ENCODE measurements at places on chromosomes 4 and X. TPM values are rescaled to one million over a fixed set of nuclear protein-coding genes. Genes with fewer than 3 reads are reported as not detected.

- DNase-seq: no peak
- H3K27me3 ChIP-seq: peaks cover 6% of the 10 kb centered on the region
- no peak overlapping the region for H3K4me3 ChIP-seq
- no peaks in the 10 kb centered on the region for H3K36me3 ChIP-seq
Measured at GRCh38 chr4:20684852-20685763, 15.2 kb upstream of the PACRGL start.

GRCh38 chr4:61468024-61468720, 268.0 kb downstream of the ADGRL3 start:
- H3K27me3 ChIP-seq: no peaks in the 10 kb centered on the region
- H3K27ac ChIP-seq: no peak overlapping the region
- DNase-seq: no peak
- H3K4me3 ChIP-seq: no peak overlapping the region
- peaks cover 1% of the 10 kb centered on the region for H3K36me3 ChIP-seq

DNA sequence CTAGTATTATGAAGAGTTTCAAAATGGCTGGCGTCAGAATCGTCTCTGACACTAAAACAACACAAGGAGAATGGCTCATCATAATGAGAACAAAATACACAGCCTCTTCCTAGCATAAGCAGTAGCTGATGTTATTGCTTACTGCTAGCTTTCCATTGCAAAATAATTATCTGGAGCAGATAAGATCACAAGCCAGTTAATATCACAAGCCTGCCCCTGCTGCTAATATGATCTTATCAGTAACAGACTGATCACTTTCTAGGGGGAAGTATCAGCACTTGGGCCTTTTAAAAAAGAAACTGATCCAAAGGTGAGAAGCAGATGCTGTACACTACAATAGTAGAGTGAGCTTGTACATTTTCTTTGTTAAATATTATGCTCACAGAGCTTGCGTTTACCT, 554.8 kb upstream of the PABPC4L start:
- H3K36me3 ChIP-seq: no peaks in the 10 kb centered on the region
- DNase-seq: no peak
- H3K4me1 ChIP-seq: no peaks in the 10 kb centered on the region
- H3K27ac ChIP-seq: no peak overlapping the region

GRCh38 chr4:83118869-83119268, 4.3 kb upstream of the PLAC8 start:
- peak overlapping the region; percentile 8 for H3K4me3 ChIP-seq
- peak overlapping the region; percentile 0 for H3K27ac ChIP-seq
- H3K27me3 ChIP-seq: no peaks in the 10 kb centered on the region

GRCh38 chr4:21181716-21182115, 481.5 kb downstream of the PACRGL start:
- DNase-seq: no peak
- H3K27me3 ChIP-seq: peaks cover 2% of the 10 kb centered on the region
- H3K27ac ChIP-seq: no peak overlapping the region

- H3K27me3 ChIP-seq: peaks cover 2% of the 10 kb centered on the region
- no peaks in the 10 kb centered on the region for H3K36me3 ChIP-seq
- no peak overlapping the region for H3K27ac ChIP-seq
- H3K4me3 ChIP-seq: no peak overlapping the region
Measured at GRCh38 chrX:154649503-154650220, 3.7 kb downstream of the CTAG2 start.

DNA sequence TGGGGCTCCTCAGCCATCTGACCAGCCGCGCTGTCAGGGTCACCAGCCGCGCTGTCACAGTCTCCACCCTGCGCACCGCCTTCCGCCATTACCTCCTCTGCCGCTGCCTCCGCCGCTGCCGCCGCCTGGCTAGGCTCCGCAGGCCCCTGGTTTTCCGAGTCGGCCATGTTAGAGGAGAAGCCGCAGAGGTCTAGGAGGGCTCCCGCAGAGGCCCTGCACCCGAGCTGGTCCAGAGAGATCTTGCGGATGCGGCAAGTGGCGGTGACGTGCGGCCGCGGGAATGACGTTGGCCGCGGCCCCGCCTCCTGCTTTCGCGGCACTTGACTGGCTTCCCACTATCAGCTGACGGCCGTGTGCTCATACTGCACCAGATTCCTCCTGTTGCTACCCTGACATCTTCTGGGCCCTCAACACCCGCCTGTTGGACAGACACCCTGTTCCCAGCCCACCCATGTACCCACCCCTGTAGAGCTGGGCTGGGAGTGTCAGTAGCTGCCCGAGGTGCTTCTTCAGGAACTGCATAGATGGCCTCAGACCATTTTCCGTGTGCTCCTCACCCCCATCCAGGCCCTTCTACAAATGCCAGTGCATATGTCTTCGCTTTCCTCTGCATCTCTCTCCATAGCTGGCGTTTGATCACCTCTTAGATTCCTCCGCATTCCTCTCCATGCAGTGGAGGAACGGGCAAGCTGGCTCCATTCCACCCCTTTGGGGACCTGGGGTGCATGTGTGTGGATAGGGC, at the start of gene NAP1L5:
TSS of gene NAP1L5 (minus strand) at position 242 of the 742 bp plus-strand sequence. CDS start at position 167, 75 bp downstream.
- peaks cover 12% of the 10 kb centered on the region for H3K36me3 ChIP-seq
- peak; percentile 86 for DNase-seq
- H3K27me3 ChIP-seq: peaks cover 6% of the 10 kb centered on the region
- peak within 1 kb of the TSS; percentile 87 for H3K27ac ChIP-seq

DNA sequence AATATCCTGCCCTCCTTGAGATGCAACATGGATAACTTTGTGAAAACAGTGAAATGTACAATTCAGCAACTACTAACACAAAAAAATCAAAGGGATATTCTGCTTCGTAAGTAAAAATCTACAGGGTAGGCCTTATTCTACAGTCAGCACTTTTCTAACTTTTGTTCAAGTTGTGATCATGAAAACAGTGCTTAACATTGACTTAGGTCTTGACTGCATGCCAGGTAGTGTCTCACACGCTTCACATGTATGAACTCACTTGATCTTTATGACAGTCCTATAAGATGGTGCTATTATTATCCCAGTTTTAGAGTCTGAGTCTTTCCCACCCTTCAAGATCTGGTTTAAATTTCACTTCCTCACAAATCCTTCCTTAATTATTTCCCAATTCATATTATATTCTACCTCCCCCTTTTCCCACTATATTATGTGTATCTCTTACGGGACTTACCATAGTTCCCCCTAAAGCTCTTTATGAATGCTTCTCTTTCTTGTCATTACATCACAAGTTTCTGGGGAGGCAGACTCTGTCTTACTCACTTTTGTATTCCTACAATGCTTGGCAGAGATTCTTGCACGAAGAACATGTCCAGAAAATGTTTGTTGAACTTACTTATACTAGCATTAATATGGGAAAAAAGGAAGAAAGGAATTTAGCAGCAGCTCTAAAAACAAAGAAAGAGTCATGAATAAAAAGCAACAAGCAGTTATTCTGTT, 179.8 kb downstream of the SCFD2 start:
- no peaks in the 10 kb centered on the region for H3K27me3 ChIP-seq
- no peak overlapping the region for H3K27ac ChIP-seq
- DNase-seq: no peak
- H3K36me3 ChIP-seq: peaks cover 10% of the 10 kb centered on the region

- no peaks in the 10 kb centered on the region for H3K36me3 ChIP-seq
- H3K4me3 ChIP-seq: no peak overlapping the region
- no peak for DNase-seq
- no peaks in the 10 kb centered on the region for H3K4me1 ChIP-seq
- no peak overlapping the region for H3K27ac ChIP-seq
- H3K27me3 ChIP-seq: peaks cover 2% of the 10 kb centered on the region
Measured at GRCh38 chrX:120727452-120727851, 97.6 kb upstream of the C1GALT1C1 start.

GRCh38 chr4:57425610-57426009, 315.4 kb upstream of the IGFBP7 start:
- no peaks in the 10 kb centered on the region for H3K36me3 ChIP-seq
- no peak overlapping the region for H3K4me3 ChIP-seq
- no peak overlapping the region for H3K27ac ChIP-seq

DNA sequence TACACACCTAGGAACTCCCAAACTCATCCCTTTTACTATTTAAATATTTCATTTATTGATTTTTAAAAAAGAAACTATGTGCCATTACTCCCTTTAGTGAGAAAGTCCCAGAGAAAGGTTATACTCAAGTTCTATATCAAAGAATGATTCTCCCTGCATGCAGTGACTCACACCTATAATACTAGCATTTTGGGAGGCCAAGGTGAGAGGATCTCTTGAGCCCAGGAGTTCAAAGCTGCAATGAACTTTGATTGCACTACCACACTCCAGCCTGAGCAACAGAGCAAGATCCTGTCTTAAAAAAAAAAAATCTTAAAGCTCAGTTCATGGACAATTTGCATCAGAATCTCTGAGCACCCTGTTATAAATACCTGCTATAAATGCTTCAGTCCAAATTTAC, 9.2 kb upstream of the RBPJ start:
- DNase-seq: no peak
- no peak overlapping the region for H3K4me3 ChIP-seq
- no peaks in the 10 kb centered on the region for H3K36me3 ChIP-seq
- H3K27me3 ChIP-seq: peaks cover 12% of the 10 kb centered on the region

DNA sequence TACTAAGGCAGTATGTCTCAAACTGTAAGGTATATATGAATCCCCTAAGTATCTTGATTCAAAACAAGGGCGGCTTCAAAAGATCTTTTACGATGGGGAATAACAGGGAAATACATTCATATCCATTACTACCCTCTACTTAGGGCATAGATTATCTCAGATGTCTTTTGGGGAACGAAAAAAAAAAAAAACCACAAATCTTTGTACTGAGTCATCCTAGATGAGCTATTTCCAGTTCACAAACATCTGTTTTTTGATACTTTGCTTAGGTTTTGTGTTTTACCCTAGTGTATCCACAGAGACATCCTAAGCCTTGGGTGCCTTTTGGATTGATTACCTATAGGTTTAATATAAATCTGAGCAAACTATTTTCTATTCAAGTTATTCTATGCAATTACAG, 457.2 kb downstream of the NLGN4X start:
- no peaks in the 10 kb centered on the region for H3K4me1 ChIP-seq
- H3K36me3 ChIP-seq: no peaks in the 10 kb centered on the region
- no peak for DNase-seq
- H3K27ac ChIP-seq: no peak overlapping the region

GRCh38 chrX:17456526-17456925, 81.5 kb downstream of the NHS start:
- H3K27ac ChIP-seq: no peak overlapping the region
- no peak overlapping the region for H3K4me3 ChIP-seq
- H3K27me3 ChIP-seq: peaks cover 10% of the 10 kb centered on the region

GRCh38 chr4:56323327-56323726, 64.0 kb downstream of the AASDH start:
- no peak overlapping the region for H3K27ac ChIP-seq
- no peaks in the 10 kb centered on the region for H3K27me3 ChIP-seq
- H3K4me1 ChIP-seq: no peaks in the 10 kb centered on the region
- no peak overlapping the region for H3K4me3 ChIP-seq
- H3K36me3 ChIP-seq: no peaks in the 10 kb centered on the region

TEX11 gene
- polyA plus RNA-seq: not detected

SRPK3 gene
- polyA plus RNA-seq: not detected

HELT gene
- polyA plus RNA-seq: not detected

VEGFC gene
- polyA plus RNA-seq: not detected

CDKL2 gene
- not detected for polyA plus RNA-seq

HS6ST2 gene
- not detected for polyA plus RNA-seq

GPR50 gene
- not detected for polyA plus RNA-seq

TMPRSS11F gene
- not detected for polyA plus RNA-seq

EREG gene
- not detected for polyA plus RNA-seq
